Large intestine (tissue), 12 donors: ENCODE measurements at places on chromosomes 3 and 15. TPM values are rescaled to one million over a fixed set of nuclear protein-coding genes. Genes with fewer than 3 reads are reported as not detected.

CLEC3B gene
- polyA plus RNA-seq = 35.7 TPM

SLC22A13 gene
- polyA plus RNA-seq = 0.34 TPM

BHLHE40 gene
- polyA plus RNA-seq = 101 TPM

FBXW12 gene
- 0.18 TPM for polyA plus RNA-seq

MBD4 gene
- 38.4 TPM for polyA plus RNA-seq

UROC1 gene
- 0.06 TPM for polyA plus RNA-seq

EFHB gene
- 0.46 TPM for polyA plus RNA-seq

COL8A1 gene
- polyA plus RNA-seq = 6.6 TPM

OR5H2 gene
- polyA plus RNA-seq = not detected

ASTE1 gene
- 18.9 TPM for polyA plus RNA-seq

LIPC gene
- polyA plus RNA-seq = 0.25 TPM

CYP8B1 gene
- 0.75 TPM for polyA plus RNA-seq

SPATA12 gene
- not detected for polyA plus RNA-seq

SRGAP3 gene
- polyA plus RNA-seq = 6.5 TPM

GXYLT2 gene
- polyA plus RNA-seq = 3.1 TPM

MRAS gene
- 6.3 TPM for polyA plus RNA-seq

PLIN1 gene
- polyA plus RNA-seq = 0.34 TPM

APOD gene
- 12.6 TPM for polyA plus RNA-seq

SNTN gene
- polyA plus RNA-seq = not detected

PPM1L gene
- polyA plus RNA-seq = 4.5 TPM

AADACL2 gene
- polyA plus RNA-seq = 0.01 TPM

PRC1 gene
- polyA plus RNA-seq = 40.0 TPM

CFAP100 gene
- polyA plus RNA-seq = 0.45 TPM

SNX22 gene
- polyA plus RNA-seq = 2.7 TPM

SLC22A14 gene
- 0.13 TPM for polyA plus RNA-seq

CNTN3 gene
- 4.7 TPM for polyA plus RNA-seq

NAALADL2 gene
- 6.5 TPM for polyA plus RNA-seq

CPN2 gene
- polyA plus RNA-seq = 0.09 TPM

SCN5A gene
- 3.5 TPM for polyA plus RNA-seq

C3orf85 gene
- polyA plus RNA-seq = 95.5 TPM

CPNE9 gene
- 0.73 TPM for polyA plus RNA-seq

ANXA2 gene
- polyA plus RNA-seq = 650 TPM

LMAN1L gene
- not detected for polyA plus RNA-seq

ZMYND10 gene
- polyA plus RNA-seq = 0.99 TPM

PLXND1 gene
- 51.2 TPM for polyA plus RNA-seq

GABRR3 gene
- polyA plus RNA-seq = not detected

CNTN4 gene
- polyA plus RNA-seq = 9.3 TPM

HRG gene
- 0.04 TPM for polyA plus RNA-seq

CD200 gene
- 21.8 TPM for polyA plus RNA-seq

IL5RA gene
- 0.28 TPM for polyA plus RNA-seq

PRTG gene
- polyA plus RNA-seq = 1.7 TPM

FRMD5 gene
- polyA plus RNA-seq = 1.7 TPM

MME gene
- polyA plus RNA-seq = 307 TPM

WNT7A gene
- 0.01 TPM for polyA plus RNA-seq

RAF1 gene
- polyA plus RNA-seq = 88.4 TPM

TMEM212 gene
- polyA plus RNA-seq = not detected

C2CD4A gene
- 3.6 TPM for polyA plus RNA-seq

CDHR4 gene
- 0.10 TPM for polyA plus RNA-seq

ITPKA gene
- polyA plus RNA-seq = 40.7 TPM

IQCB1 gene
- polyA plus RNA-seq = 33.7 TPM

IL1RAP gene
- polyA plus RNA-seq = 9.7 TPM

CLRN1 gene
- polyA plus RNA-seq = 8.7 TPM

ASB14 gene
- polyA plus RNA-seq = 0.78 TPM
